ENCODE measurements at places on chromosomes 6 and 20. TPM values are rescaled to one million over a fixed set of nuclear protein-coding genes. Genes with fewer than 3 reads are reported as not detected.

RAET1E gene
- not detected for total RNA-seq

PCMT1 gene
- 107 TPM for total RNA-seq

COL9A3 gene
- not detected for total RNA-seq

GRCh38 chr6:167121335-167121841, 1.5 kb upstream of the CCR6 start:
- H3K27ac ChIP-seq, result no peak overlapping the region
- no peaks in the 10 kb centered on the region for H3K36me3 ChIP-seq
- peaks cover 62% of the 10 kb centered on the region for H3K4me1 ChIP-seq
- H3K27me3 ChIP-seq, result no peaks in the 10 kb centered on the region
- DNase-seq, result no peak

DNA sequence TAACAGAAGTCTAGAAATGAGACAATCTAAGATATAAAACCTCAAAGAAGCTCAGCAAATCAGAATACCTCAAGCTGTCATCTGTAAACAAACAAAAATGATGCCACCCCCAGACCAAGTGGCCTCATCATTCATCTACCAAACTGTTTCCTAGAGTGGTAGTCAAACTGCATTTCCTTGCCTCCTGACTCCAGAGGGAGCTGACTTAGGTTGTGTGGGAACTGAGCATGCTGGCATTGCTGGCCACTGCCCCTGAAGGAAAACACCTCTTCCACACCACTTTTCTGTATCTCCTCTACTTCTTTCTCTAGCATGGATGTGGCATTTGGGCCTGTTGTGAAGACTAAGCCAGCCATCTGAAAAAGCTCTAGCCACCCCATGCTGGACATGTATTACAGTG, 56.3 kb downstream of the ZHX3 start:
- DNase-seq, result no peak
- no peak overlapping the region for H3K4me3 ChIP-seq
- no peaks in the 10 kb centered on the region for H3K27me3 ChIP-seq
- H3K36me3 ChIP-seq, result no peaks in the 10 kb centered on the region

DNA sequence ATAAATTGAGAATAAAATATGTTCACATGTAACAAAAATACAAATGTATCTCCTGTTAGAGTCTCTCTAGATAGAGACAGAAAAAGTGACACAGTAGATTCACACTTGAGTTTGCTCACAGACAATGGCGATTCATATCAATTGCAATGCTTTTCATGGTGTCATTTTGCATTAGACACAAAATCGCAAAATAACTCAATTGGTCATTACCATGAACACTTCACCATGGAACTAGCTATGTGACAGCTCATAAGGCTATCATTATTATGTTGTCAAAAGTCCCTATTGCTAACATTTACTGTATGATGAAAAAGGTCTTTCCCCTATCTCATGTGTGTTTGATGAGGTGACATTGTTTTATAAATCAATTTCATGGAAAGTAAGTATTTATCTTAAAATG, 249.5 kb upstream of the AGPAT4 start:
- H3K27me3 ChIP-seq, result no peaks in the 10 kb centered on the region
- no peak overlapping the region for H3K27ac ChIP-seq
- H3K36me3 ChIP-seq, result no peaks in the 10 kb centered on the region
- H3K4me1 ChIP-seq, result no peaks in the 10 kb centered on the region
- H3K4me3 ChIP-seq, result no peak overlapping the region
- DNase-seq, result no peak

GRCh38 chr20:59032713-59033059, 551 bp upstream of the ATP5F1E start:
- H3K4me1 ChIP-seq, result peaks cover 39% of the 10 kb centered on the region
- H3K4me3 ChIP-seq, result peak overlapping the region; percentile 55
- peaks cover 40% of the 10 kb centered on the region for H3K36me3 ChIP-seq
- H3K27ac ChIP-seq, result peak overlapping the region; percentile 60

Measured in CD8-positive, alpha-beta memory T cell (primary cell).